Activated CD4-positive, alpha-beta T cell treated with anti-CD3 and anti-CD28 coated beads for 4 hours (primary cell): ENCODE measurements at places on chromosomes 3 and 15.

DNA sequence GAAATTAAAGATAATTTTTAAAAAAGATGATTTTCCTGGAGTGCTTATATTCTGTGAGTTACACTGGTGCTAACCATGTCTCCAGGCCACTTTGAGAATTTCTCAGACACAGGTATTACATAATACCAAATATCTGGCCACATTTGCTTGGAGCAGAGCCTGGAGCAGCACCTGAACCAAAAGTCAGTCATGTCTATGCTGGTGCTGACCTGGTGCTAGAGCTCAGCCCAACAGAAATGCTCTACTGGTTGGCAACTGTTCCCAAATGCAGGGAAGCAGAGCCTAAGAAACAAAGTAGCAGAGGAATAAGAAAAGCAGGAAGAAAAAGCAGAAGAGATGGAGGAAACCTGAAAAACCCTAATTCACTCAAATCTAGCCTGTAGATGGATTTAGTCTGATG lies 135.7 kb upstream of the SLC7A14 start:
- no peak for DNase-seq

GRCh38 chr15:68228143-68228970 lies 1.2 kb downstream of the CLN6 start:
- DNase-seq, result no peak

DNA sequence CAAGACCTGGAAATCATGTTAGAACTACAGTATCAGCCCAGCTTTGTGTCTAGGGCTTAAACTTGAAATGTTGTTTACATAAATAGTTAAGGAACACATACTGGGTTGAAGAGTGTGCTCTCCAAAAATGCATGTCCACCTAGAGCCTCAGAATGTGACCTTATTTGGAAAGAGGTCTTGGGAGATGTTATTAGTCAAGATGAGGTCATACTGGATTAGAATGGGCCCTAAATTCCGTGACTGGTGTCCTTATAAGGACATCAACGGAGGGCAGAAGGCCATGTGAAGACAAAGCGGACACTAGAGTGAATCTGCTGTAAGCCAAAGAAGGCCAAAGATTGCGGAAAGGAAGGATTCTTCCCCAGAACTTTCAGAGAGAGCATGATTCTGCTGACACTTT lies 759.2 kb upstream of the CFAP20DC start:
- no peak for DNase-seq

DNA sequence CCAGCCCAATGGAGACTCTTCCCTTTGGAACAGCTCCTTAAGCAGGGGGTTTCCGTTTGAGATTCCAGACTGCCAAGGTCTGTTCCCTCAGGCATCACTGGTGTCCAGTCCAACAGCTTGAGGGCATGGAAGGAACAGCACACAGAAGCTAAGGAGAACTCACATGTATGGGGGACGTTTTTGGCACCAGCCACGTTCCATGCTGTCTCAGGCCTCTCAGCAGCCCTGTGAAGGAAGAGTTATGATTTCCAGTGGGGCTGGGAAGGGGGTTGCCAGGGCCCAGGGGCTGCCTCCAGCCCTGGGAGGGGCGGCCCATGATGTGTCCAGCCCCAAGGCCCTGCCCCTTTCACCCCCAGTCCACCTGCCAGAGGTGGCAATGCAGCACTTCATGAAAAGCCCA lies 7.5 kb upstream of the RHO start:
- DNase-seq, result no peak

DNA sequence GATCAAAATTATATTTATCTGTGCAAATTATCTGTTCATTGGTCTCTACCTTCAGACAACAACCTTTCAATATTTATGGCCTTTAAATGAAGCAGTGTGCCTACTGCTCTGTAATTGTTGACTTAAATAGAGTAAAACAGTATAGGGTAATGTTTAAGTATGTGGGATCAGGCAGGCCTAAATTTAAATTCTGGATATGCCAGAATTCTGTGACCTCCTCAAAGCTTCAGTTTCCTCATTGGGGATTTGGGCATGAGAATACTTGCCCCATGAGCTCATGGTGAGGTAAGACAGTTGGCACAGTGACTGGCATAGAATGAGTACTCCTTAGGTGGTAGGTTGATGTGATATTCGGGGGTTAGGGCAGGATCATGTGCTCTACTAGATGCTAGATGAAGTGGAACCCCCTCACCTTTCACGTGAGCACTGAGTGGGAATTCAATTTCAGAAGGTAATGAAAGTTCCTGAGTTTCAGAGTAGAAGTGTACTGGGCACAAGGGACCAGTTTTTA lies 14.9 kb downstream of the ARL8B start:
- no peak for DNase-seq

GRCh38 chr3:112786002-112786590 lies 60.6 kb downstream of the CD200R1L start:
- DNase-seq, result no peak

GRCh38 chr3:46717447-46718231 lies at the start of gene PRSS50:
Gene PRSS50, minus strand, starts transcription at chr3:46717869. Its CDS starts 45 bp downstream, at chr3:46717824.
- DNase-seq, result no peak

DNA sequence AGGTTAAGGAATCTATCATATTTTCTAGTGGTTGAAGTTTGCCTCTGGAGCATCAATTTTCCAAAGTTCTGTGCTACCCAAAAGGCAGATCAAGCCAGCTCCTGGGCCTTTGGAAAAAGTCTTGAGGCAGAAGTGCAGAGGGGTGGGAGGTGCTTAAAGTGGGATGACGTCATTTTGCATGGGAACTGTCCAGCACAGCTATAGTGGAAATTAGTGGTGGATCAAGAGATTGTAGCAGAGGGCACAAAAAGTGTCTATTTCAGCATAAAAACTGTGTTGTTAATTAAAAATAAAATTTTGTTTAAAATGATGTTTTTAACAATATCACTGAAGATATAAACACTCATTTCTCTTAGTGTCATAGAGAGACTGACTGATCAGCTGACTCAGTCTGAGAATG lies 221.9 kb downstream of the LRRN1 start:
- DNase-seq, result no peak

- DNase-seq, result no peak
Measured at GRCh38 chr3:25344670-25345069, 83.4 kb upstream of the RARB start.

DNA sequence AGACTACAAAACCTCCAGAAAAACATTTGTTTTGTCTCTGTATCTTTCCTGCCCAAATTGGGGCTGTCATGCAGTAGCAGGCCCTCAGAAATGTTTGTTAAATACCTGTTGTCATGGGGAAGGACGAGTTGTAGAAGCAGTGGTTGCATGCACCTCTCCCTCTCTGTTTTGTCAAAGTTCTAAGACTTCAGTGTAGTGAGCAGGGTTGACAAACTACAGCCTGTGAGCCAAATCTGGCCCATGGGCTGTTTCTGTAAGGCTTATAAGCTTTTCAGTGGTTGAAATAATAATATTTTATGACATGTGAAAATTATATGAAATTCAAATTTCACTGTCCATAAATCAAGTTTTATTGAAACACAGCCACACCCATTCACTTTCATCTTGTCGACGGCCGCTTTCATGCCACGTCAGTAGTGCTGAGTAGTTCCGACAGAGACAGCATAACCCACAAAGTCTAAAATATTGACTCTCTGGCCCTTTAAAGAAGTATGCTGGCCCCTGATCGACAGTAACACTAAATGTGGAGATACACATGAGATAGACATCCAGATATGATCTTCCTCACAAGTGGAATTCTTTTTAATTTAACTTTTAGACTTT lies 102.9 kb downstream of the PDZRN3 start:
- no peak for DNase-seq

DNA sequence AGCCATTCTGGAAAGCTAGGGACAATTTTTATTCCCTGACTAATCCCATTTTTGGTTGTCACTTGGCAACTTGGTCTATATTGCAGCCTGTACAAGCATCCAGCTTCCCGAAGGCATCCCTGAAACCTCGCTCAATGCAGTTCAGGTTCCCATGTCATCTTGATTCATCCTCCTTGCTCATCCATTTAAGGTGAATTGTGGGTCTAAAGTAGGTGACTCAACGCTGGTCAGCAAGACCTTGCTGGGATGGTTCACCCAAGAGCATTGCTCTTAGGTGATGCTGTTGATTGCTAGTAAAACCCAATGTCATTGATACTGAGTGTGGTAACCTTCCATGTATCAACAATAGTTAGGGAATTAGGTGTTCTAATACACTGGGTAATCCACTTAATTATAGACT lies 13.1 kb upstream of the RAB8B start:
- DNase-seq, result no peak

DNA sequence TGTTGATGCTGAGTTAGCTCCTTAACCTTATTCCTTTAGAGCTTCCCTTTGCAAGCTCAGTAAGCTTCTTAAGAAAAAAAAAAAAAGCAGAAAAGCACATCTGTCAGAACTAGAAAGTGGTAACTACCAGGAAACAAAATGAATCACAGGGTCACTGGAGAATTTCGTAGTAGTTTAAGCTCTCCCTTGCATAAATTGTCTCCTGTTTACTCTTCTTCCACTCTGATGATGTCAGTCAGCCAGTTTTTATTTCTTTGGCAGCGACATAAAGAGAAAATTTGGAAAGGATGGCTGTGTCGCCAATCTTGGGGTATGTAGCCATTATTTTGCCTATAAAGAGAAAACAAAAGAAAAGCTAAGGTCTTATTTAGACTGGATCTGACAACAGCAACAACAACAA lies 3.2 kb upstream of the GABRR3 start:
- no peak for DNase-seq

DNA sequence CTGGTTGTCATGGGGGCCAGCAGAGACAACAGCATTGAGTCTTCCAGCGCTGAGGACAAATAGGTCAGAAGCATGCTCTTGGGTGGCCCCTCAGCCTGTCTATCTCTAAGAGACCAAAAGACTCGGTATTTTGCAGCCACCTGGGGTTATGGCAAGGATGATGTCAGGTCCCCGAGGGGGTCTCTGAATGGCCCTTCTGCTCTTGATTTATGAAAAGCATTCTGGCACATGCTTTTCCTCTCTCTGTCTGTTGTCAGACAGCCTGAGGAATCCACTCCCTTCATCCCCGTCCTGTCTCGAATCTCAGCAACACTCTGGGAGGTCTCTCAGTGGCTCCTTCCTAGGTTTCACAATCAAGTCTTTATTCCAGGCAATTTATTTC lies 156.6 kb upstream of the RGMA start:
- no peak for DNase-seq

- DNase-seq, result no peak
Measured at GRCh38 chr15:67126551-67127330, 61.3 kb downstream of the SMAD3 start.

GRCh38 chr15:76139368-76140073 lies 79.7 kb downstream of the TMEM266 start:
- DNase-seq, result peak; percentile 72

DNA sequence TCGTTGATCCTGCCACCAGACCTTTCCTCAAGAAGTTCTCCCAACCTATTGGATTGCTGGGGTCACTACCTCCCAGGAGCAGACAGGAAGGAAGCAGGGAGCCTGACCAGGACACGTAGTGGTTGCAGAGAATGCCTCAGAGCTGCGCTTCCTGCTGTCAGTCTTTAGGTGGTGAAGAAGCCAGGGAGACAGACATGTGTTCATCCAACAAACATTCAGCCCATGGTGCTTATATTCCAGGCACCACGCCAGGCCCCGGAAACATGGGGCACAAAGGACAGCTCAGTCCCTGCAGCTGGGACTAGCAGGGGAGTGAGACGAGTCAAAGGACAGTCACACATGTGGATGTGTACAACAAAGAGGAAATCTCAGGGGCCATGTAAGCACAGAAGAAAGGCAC lies 26.0 kb upstream of the CORO2B start:
- no peak for DNase-seq

DNA sequence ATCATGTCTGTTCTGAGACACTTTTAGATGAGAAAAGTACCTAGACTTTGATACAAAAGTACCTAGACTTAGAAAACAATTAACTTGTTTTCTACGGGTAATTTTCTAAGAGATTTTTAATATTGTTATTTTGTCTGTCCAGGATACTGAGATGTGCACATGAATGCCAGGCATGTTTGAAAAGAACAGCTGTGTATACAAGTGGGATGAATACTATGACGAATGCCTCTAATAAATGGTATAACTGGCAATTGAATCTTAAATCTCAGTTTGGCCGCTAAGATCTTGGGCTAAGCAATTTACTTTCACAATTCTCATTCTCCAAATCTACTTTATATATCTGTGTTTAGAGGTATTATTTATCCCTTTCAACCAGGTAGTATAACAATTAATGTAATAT lies 207.4 kb downstream of the CBLB start:
- DNase-seq, result no peak

DNA sequence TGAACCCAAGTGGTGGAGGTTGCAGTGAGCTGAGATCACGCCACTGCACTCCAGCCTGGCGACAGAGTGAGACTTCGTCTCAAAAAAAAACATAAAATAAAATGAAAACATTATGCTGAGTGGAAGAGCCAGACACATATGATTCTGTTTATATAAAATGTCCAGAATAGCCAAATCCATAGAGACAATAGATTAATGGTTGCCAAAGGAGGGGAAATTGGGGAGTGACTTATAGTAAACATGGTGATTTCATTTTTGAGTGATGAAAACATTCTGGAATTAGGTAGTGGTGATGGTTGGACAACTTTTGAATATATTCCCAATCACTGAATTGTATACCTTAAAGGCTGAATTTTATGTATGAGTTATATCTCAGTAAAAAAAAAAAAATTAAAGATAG lies 172.0 kb upstream of the BFSP2 start:
- no peak for DNase-seq

DNA sequence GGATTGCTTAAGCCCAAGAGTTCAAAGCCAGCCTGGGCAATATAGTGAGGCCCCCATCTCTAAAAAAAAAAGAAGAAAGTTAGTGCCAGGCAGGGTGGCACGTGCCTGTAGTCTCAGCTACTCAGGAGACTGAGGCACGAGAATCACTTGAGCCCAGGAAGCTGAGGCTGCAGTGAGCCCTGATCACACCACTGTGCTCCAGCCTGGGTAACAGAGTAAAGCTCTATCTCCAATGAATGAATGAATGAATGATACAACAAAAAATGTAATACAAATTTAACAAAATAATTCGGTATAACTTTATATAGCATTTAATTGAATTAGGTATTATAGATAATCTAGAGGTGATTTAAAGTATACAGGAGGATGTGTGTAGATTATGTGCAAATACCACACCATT lies 29.7 kb downstream of the DENND4A start:
- DNase-seq, result no peak

- no peak for DNase-seq
Measured at GRCh38 chr3:180196658-180197057, 159.9 kb upstream of the PEX5L start.

GRCh38 chr3:60755094-60755493 lies 496.2 kb downstream of the FHIT start:
- DNase-seq, result no peak

DNA sequence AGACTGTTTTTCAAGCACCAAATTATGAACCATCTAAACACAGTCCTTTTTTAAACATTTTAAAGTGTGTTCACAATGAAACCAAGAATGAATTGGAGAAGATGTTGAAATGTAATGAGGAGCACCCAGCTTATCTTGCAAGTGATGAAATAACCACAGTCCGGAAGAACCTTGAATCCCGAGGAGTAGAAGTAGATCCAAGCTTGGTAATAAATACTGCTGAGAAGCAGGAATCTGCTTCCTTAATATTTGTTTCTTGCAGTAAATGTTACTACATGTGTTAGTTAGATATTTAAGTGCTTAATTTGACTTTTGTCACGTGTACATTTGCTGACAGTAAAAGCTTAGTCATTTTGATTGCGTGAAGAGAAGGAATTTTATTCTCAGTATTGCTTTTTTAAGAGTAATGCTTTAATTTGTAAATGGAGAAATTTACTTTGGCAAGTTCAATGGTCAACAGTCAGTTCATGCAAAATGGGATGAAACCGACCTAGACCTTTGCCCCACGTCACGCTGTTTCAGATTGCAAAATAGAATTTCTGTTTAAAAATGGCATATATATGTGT lies 69.8 kb downstream of the OPA1 start:
- no peak for DNase-seq
